Aorta (tissue), 5 donors: ENCODE measurements at places on chromosomes 11 and 22.

DNA sequence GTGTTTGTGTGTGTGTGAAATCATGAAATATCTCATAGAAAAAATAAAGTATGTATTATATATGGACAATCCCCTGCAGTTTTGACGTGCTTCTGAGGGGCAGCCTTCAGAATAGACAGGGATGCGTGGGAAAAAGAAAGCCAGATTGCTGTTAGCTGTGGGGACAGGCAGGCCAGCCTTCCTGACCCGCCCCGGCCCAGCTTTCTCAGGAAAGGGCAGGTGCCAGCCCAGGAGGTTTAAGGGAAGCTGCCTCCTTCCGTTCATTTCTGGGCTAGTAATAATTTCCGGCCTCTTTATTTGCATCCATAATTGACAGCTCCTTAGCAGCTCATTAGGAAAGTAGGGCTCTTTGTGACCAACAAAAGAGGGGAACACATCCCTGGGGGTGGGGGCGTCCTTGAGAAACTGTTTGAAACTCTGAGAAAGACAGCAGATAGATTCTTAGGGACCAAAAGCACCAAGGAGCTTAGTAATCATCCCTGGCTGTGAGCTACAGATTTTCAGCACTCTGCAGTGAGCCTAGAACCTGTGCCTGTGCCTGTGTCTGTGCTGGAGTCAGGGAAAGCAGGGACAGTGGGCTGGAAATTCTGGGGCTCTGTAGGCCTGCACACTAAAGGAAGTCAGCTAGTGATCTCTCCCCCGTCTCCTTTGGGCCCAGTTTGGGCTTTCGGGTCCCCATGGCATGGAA, 632.9 kb upstream of the CADM1 start:
- no peak for DNase-seq

DNA sequence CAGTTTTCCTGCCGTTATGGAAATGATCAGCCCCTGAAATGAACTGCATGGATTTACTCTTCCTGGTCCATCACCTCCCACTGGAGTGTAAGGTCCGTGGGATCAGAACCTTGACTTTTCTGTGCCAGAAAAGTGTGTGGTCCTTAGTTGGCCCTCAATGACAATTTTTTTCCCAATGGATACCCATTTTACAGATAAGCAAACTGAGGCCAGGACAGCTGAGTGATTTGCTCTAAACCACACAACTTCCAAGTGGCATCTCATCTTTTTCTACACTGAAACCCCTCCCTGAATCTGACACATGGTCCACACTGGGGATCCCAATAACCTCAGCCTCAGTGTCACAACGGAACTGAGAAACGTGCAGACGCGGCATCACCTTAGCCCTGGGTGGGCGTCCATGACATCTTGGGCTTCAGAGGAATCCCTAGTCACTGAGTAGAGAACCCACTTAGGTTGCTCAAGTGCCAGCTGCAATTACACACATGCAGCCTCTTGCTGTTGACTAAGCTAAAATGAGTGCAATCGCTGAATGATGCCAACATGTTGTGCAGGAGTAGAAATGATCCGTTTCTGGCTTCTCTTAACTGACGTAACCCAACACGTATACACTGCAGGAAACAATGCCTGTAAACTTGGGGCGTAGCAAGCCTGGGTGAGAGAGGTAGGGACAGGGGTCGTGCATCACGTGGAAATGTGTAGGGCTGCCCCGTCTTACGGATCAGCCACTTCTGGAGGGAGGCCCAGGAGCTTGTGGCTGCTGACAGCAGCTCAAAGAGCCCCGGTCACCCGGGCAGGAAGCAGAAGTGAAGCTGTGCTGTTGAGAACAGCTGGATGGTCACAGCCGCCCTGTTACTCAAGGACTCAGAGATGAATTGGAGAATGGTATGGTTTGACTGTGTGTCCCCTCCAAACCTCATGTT, 136.3 kb downstream of the SHANK2 start:
- no peak for DNase-seq

GRCh38 chr11:64788321-64789215, 10.2 kb upstream of the SF1 start:
- DNase-seq = no peak

DNA sequence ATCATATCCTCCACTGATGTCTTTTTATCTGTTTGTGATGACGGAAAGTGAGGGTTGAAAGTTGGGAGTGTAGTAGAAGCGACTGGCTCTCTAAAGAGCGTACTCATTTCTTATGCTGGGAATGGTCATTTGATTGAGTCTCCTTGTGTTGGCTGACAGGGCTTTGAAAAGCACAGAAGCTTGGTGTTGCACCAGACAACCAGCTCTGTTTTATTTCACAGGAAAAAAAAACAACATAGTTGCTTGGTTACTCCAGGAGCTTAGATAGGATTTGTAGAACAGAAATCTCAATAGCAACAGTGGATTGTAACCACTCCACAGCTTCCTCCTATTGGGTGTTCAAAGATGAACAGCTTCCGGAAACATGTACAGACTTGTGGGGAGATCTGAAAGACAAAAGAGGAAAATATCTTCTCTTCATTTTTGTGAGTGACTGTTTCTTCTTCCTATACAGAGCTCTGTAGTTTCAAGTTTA, 2.7 kb downstream of the RBM14 start:
- DNase-seq = no peak

- no peak for DNase-seq
Observed at GRCh38 chr11:93025558-93026255, 56.3 kb downstream of the MTNR1B start.

DNA sequence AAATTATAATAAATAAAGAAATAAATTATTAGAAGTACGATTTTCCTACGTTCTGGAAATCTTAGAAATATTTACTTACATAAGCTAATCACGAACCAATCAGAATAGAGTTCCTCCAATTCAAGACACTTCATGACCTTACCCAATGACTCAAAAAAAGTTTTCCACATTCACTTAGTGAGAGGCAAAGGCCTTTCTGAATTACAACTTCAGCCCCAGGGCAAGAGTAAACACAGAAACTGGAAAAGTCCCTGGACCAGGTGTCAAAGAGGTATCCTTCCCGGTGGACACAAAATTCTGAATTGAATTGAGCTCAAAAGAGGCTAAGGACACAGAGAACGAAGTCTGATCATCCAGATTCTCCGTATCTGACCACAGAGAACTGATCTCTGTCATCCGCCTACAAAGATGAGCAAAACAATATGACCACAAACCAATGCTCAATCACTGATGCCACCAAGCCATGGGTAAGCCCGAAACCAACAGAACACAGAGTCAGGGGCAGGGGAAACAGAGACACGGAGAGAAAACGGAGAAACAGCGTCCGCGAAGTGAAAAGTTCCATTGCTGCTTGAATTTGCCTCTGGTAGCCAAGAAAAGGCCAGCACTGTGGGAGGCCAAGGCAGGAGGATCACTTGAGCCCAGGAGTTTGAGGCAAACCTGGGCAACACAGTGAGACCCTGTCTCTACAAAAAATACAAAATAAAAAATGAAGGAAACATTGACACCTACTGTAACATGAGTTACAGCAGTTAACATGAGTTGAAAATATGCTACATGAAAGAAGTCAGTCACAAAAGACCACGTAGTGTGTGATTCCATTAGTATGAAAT, 6.8 kb downstream of the BID start:
- DNase-seq = no peak

DNA sequence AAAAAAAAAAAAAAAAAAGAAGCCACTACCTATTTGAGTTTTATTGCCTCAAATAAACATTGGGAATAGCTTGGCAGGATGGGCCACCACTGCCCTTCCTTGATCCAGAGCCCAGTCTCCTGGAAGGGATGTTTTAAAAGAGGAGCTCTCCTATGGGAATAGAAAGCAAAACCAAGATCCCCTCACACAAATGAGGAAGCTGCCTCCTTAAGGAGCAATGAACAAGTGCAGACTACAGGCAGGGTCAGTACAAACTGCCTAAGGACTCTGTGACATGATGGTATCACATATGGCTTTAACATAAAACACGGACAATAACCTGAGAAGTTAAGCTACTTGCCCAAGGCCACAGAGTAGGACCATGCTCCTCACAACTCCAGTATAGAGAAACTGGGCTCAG, 120.8 kb downstream of the NAT10 start:
- DNase-seq = no peak

GRCh38 chr22:39651053-39651996, 80.8 kb downstream of the CACNA1I start:
- no peak for DNase-seq

GRCh38 chr11:58429273-58429672, 1.4 kb upstream of the OR5B2 start:
- no peak for DNase-seq

- DNase-seq = no peak
Observed at GRCh38 chr22:27345691-27346090, 455.9 kb downstream of the MN1 start.

DNA sequence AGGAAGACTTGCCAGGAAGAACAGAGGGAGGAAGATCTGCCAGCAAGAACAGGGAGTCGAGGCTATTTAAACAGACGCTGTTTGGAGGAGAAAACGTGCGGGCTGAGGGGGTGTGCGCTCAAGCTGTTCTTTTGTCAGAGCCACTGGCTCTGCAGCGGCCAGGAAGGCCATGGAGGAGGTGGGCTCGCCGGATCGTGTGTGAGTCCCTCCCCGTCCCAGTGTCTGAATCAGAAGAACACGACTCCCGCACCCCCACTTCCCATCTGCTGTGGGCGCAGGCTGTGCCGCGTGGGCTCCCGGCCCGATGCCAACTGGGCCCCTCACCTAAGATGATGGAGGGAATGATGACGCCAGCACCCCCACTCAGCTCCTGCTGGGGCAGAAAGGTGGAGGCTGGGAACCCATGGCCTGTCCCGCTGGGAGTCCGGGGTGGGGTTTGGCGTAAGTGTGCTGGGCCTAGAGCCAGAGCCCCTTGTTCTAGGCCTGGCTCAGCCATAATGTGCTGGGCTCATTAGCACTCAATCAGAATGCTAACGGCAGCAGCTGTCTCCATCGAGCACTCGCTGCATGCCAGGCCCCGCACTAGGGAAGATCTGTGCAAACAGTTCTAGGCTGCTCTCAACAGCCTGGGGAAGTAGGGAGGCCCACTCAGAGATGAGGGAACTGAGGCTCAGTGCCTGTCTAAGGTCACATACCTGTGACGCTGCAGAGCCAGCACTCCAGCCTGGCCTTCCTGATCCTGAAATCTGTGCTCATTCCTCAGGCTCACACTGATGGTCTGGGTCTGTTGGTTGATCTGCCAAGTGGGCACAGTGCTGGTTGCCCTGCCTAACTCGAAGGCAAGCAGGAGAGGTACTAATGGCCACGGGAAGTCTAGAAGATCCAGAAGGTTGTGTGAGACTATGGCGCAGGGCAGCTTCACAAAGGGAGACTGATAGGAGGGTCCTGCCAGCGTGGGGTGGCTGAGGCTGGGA, 11.5 kb downstream of the NPTXR start:
- peak; percentile 40 for DNase-seq

- no peak for DNase-seq
Observed at GRCh38 chr11:93099806-93100205, 98.0 kb downstream of the SLC36A4 start.

GRCh38 chr11:69698362-69698761, 5.5 kb downstream of the FGF19 start:
- no peak for DNase-seq

DNA sequence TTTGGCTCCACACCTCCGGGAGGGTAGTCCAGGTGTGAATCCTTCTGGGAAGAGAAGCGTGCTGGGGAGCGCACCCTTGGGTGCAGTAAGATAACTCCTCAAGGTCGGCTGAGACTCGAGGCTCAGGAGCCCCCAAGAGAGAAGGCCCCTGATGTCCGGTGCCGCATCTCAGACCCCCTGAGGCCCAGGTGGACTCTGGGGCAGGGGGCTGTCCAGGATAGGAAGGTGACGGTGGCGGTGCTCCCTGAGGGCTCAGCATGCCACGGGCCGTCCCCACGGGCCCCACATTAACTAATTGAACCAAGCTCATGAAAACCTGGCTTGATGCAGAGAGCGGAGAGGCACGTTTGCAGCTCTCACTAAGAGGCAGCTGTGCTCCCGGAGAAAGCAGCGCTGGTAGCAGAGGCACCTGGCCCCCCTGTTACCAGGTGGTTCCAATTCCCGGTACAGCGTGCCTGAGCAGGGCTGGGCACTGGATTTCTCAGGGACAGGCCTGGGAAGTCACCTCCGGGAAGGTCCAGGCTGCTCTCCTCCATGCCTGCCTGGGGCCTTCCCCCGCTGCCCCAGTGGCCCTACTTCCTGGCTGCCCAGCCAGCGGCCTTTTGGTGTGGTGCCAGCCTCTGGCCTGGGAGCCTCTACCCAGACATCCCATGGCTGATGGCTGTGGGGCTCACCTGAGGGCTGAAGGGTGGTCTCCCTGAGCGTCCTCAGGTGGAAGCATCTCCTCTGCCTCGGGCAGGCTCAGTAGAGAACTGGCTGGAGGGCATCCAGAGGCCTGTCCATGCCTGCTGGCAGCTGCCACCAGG, 1.1 kb downstream of the KCNQ1 start:
- peak; percentile 50 for DNase-seq

DNA sequence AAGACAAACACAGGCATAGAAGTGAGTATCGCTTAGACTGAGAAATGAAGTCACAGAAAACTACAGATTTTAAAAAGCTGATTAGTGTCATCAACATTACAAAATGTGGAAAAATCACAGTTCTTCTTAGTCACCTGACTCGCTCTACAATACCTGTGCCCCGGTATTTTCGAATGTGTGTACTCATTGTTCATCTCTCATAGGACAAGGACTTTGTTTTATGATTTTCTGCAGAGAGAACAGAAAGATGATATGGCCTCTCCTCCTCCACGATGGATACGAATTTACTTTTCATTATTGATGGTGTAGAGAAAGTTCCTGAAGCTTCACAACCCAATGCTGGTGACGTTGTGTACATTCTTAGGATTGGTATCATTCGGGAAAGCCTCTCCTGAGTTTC, 29.4 kb upstream of the GAL start:
- DNase-seq = no peak

- DNase-seq = no peak
Observed at GRCh38 chr11:86916330-86916729, 38.9 kb downstream of the FZD4 start.

- no peak for DNase-seq
Observed at GRCh38 chr11:93986716-93987115, 34.4 kb upstream of the HEPHL1 start.

DNA sequence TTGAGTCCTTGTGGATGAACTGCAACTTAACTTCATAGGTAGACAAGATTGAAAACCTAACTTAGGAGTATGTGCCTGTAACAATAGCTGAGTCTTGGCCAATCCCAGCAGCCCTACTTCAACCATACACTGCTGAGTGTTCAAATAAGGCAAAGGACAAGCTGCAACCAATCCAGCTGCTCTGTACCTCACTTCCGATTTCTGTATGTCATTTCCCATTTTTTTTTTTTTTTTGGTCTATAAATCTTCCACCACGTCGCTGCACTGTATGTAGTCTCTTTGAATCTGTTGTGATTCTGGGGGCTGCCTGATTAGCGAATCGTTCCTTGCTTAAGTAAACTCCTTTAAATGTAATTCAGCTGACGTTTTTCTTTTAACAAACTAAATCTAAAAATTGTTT, 35.4 kb upstream of the FLI1 start:
- DNase-seq = no peak

DNA sequence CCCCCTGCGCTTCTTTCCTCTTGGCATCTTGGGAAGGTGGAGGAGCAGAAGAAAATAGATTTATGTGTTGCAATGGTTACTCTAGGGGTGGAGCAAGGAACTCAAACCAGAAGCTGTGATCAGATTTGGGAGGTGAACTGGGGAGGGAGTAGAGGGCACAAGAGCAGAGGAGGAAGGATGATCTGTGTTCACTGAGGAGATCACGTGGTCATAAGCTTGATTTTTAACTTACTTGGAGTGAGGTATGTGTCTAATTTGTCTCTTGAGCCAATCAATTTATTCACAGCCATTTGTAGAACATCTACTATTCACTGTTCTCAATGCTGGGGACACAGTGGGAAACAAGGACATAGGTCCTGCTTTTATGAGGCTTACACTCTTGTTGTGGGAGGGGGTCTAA, 24.8 kb upstream of the CD82 start:
- DNase-seq = no peak
